ENCODE measurements at places on chromosomes 11 and 22.

DNA sequence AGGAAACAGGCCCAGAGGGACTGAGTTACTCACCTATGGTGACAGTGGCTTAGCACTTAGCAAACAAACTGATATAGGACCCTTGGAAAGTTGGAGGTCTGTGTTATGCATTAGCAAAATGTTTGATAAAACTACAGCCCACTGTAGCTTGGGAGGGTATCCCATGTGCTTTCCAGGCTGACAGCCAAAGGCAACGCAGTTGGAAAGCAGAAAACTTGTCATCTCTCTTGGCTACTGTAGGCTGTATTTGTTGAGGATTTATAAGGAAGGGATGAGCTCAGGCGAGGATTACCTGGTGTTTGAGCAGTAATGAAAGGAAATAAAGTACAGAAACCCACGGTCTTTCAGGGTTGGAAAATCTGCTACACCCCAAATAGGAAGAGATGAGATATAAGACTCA, 23.8 kb downstream of the SDHAF2 start:
- DNase-seq, result no peak

- DNase-seq, result no peak
Measured at GRCh38 chr11:45647329-45647728, 18.1 kb downstream of the CHST1 start.

DNA sequence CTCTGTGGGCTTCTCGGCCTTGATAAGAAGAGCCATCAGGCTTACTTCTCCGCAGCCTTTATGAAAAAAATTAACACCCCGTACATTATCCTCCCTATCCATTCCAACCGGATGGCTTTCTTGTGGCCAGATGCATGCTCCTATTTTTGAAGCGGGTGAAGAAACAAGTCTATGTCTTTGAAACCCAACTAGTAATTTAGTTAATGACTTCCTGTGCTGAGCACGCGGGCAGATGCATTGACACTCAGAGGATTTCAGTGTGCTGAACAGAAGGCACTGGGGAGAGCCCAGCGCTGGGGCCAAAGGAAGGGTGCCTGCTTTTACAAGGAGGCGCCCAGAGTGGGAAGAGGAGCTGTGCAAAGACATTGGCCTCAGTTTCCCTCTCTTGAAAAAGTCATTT, 53.3 kb downstream of the ARHGAP8 start:
- DNase-seq, result no peak

DNA sequence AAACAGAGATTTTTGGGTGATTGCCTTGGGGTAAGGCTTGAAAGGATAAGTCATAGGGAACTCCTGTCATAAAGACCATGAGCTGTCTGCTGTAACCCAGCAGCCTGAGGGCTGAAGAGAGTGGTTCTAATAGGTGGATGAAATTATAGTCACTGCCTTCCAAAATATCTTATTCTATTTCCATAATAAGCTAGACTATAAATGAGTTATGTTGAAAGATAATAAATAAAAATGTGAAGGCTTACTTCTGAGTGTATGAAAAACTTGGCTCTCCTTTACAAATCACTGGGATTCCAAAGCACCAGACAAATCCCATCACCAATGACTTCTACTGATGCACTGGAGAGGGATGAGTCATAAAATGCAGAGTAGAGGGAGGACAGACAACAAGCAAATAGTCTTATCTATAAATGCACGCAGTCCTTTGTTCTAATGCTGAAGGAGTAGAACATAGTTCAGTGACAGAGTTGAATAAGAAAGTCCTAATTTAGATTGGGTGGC, 775.0 kb upstream of the LRRC4C start:
- DNase-seq, result no peak

GRCh38 chr11:67630228-67630942, 648 bp upstream of the NUDT8 start:
- DNase-seq, result no peak

GRCh38 chr11:102610200-102610599, 14.9 kb downstream of the MMP20 start:
- DNase-seq, result no peak

DNA sequence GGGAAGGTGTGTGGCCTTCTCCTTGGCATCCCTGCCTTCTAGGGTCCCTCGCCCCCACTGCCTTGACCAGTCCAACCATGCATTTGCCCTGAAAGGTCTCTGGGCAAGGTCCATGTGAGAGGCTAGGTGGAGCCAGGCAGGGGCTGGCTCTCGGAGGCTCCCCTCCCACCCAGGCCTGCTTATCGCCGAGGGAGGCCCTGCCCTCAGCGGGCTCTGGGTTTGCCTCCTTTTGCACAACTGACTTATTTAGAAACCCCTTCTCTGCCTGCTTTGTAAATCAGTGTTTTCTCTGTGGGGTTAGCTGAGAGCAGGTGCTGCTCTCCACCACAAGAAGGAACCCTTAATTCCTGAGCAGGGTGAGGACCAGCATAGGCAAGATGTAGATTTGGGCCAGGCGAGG, 47.7 kb downstream of the CD82 start:
- no peak for DNase-seq

DNA sequence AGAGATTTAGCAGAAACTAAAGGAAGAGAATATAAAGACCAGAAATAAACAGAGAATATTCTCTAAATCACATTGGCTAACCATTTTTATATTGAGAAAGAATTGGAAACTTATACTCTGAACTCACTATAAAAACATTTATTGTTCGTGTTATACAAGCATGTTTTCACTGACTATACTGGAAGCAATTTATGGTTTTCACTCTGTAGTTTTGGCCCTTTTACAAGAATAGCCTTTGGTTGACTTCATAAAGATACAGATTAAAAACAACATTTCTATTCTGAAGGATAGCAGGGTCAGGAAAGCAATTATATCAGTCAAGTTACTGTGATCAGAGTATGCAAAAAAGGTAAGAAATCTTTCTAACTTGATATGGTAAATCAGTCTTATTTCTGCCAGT, 965.7 kb upstream of the FAT3 start:
- DNase-seq, result no peak

DNA sequence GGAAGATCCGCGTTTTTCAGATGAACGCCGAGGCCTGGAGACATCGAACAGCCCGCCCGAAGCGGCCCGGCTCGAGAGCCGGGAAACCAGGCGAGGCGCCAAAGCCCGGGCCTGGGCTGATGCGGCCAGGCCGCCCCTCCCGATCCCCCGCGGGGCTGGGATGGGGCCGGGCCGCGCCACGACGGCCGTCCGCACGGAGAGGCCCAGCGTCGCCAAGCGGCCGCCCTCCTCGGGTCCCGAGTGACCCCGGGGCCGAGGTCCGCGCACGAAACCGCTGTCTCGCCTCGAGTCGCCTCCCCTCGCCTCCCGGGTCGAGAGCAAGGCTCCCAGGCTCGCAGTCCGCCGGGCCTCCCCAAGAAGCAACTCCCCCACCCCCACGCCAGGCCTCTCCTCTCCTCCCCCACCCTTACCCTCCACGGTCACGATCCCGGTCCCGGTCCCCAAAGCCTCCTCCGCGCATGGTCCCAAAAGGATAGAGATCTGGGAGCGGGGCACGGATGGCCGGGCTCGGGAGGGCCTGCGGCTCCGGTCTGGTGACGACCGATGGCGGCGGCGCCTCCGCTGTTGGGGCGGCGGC, 482 bp downstream of the DDX17 start:
- peak; percentile 37 for DNase-seq

DNA sequence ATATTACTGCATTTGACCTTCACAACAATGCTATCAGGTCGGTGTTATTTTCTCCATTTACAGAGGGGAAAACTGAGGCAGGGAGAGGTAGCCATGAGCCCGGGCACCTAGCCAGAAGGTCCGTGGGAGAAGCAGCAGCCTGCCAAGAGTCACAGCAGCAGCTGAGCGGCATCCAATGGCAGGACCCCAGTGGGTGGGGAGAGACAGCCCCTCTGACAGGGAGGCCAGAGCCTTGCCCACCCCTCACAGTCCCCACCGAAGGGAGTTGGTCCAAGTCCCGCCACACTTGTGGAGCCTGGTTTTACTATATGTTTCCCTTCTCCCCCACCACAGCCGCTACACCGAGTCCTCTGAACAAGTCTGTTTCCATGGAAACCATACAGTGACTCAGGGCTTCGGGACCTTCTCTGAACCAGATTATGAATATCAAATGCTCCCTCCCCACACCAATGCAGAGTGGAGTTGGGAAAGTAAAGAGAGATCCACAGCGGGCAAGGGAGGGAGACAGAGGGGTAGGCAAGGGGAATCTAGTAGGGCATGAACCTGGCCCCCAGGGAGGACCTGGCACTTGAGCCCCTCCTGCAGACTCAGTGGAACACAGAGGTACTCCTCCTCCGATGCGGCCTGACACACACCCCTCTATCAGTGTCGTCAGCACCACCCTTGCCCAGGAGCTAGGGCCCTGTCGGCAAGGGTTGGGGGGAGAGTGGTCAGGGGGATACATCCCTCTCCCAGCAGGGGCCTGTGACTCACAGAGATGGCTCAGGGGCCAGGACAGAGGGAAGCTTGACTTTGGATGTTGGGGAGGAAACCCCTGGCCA, 2.5 kb downstream of the CHST1 start:
- DNase-seq, result no peak

DNA sequence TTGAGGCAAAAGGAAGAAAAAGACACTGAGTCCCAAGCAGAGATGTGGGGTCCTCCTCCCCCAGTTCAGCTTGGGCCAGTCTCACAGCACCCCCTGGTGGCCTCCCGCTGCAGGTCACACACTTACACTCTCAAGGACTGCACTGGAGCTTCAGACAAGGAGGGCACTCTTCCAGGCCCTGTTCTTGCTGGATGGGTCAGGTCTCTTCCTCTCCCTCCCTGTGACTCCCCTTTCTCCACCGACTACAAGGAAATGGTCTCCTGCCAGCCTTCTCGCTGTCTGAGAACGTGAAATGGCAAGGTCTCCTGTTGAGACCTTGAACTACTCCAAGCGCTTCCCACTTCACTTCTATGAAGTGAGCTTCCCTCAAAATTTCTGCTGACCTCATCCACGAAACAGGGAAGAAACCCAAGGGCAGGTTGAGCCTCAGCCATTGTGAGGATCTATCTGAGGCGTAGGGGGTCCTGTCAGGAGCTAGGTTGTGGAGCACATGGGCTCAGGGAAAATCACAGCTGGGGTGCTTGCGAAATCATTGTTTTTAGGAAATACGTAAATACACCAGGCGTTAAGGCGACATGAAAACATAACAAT, 11.2 kb upstream of the IGLL1 start:
- DNase-seq, result peak; percentile 10

DNA sequence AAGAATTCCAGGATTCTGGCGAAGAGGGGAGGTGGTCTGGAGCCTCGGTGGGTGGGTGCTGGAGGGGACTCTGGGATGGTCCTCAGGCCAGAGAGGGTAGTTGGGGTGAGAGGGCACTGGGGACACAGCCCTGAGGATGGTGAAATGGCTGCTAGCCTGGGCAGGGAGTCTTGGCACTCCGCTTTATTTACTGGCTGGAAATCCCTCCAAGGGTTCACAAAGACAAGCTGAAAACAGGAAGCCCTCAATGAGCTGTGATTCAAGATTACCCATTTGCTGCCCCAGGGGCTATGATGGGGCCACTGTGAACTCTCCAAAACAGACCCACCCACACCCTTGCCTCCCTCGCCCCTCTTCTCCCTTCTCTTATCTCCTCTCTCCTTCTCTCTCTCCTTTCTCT, 71.9 kb downstream of the FBXO7 start:
- no peak for DNase-seq

GRCh38 chr11:3055891-3056290, 1.3 kb downstream of the CARS1 start:
- DNase-seq, result no peak

- DNase-seq, result no peak
Measured at GRCh38 chr11:5923427-5923776, 18.6 kb upstream of the OR56A3 start.

DNA sequence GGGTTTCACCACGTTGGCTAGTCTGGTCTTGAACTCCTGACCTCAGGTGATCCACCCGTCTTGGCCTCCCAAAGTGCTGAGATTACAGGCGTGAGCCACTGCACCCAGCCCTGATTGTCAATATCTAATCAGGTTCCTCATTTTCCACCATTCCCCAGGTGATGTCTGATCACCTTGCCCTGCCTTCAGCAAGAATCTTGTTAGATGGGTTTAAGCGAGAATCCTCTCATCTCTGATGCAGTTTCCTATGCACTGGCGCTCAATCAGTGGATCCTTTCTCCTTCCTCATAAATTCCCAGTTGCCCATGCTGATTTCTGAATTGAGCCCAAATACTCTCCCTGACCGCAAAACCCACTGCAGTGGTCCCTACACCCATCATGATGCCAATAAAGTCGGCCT, 664 bp upstream of the ZC3H7B start:
- DNase-seq, result no peak

GRCh38 chr22:49106096-49106841, 721.4 kb downstream of the BRD1 start:
- no peak for DNase-seq

GRCh38 chr11:118827118-118827517, 36.2 kb upstream of the DDX6 start:
- DNase-seq, result no peak

- no peak for DNase-seq
Measured at GRCh38 chr11:34363363-34364084, 5.7 kb upstream of the ABTB2 start.

GRCh38 chr22:24803064-24803542, 2.9 kb upstream of the SGSM1 start:
- no peak for DNase-seq

GRCh38 chr11:134379241-134379640, 32.8 kb downstream of the B3GAT1 start:
- no peak for DNase-seq

DNA sequence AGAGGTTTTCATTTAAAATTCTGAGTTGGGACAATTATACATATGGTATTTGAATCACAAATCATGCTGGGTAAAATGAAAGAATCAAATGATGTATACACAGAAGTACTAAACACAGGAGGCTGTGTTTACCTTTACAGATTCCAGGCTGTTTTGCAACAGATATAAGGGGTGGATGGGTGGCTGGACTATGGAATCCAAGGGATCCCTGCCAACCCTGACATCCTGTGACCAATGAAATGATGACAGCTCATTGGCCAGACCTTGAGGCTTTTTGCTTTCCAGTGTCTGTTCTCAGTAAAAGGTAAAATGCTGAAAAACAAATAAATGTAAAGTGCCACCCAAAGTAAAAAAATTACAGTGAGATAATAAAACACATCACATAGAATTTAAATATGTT, 3.3 kb upstream of the DDI1 start:
- no peak for DNase-seq

GRCh38 chr22:39718921-39719475, 148.4 kb downstream of the CACNA1I start:
- DNase-seq, result no peak

GRCh38 chr11:117745346-117745745, 51.7 kb downstream of the DSCAML1 start:
- no peak for DNase-seq

DNA sequence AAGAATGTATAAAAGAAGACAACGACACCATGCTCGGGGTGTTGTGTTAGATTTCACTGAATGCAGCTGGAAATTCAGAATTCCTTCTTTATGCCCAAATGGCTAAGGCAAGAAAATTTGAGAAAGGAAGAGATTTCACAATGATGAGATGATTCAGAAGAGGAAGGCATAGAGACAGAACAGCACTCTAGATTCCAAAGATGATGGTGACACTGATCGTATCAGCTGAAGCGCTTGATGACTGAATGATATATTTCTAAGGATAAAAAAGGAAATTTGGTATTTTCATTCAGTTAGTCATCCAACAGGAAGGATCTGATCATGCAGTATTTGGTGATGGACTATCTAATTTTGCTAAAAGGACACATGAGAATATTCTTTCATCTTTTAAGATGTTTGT, 189.2 kb downstream of the EFCAB6 start:
- DNase-seq, result no peak

GRCh38 chr11:1113405-1114201, 38.9 kb downstream of the MUC2 start:
- DNase-seq, result no peak

- DNase-seq, result no peak
Measured at GRCh38 chr11:132008872-132009271, 638.5 kb downstream of the NTM start.

GRCh38 chr11:130523609-130524008, 75.2 kb downstream of the ADAMTS15 start:
- DNase-seq, result no peak

Data from stimulated activated CD4-positive, alpha-beta T cell treated with anti-CD3 and anti-CD28 coated beads, Interleukin-15, amount 100 ng/mL, for 1 hour (primary cell).